ENCODE measurements at places on chromosomes 4 and X. TPM values are rescaled to one million over a fixed set of nuclear protein-coding genes. Genes with fewer than 3 reads are reported as not detected.

Gene DACH2
- not detected for total RNA-seq

Gene COL4A6
- total RNA-seq = 13.9 TPM

DNA sequence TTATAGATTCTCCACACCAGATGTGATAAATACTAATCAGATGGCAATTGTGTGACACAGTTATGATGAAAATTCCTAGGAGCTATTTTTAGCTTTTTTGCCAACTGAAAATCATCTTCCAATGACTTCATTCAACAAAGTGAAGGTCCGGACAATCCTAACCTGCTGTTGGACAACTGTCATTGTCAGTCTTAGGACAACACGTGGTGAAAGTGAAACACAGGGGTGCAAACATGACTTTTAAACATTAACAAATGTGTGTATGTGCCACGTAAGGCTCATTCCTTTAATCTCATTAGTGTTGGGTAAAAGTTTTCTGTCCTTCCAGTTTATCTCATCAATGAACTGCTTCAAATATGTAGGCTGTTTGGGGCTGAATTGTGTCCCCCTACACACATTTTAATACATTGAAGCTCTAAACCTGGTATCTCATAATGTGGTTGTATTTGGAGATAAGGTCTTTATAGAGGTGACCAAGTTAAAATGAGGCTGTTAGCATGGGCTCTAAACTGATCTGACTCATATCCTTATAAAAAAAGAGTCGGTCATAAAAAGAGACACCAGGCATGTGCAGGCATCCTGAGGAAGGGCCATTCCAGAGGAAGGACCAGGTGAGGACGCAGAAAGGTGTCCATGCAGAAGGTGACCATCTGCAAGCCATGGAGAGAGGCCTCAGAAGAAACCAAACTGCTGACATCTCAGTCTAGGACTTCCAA lies 41.2 kb upstream of the SMAD1 start:
- H3K27me3 ChIP-seq = no peaks in the 10 kb centered on the region
- no peak overlapping the region for H3K4me3 ChIP-seq
- no peaks in the 10 kb centered on the region for H3K4me1 ChIP-seq
- H3K27ac ChIP-seq = no peak overlapping the region
- no peak for DNase-seq

Gene GSX2
- not detected for total RNA-seq

DNA sequence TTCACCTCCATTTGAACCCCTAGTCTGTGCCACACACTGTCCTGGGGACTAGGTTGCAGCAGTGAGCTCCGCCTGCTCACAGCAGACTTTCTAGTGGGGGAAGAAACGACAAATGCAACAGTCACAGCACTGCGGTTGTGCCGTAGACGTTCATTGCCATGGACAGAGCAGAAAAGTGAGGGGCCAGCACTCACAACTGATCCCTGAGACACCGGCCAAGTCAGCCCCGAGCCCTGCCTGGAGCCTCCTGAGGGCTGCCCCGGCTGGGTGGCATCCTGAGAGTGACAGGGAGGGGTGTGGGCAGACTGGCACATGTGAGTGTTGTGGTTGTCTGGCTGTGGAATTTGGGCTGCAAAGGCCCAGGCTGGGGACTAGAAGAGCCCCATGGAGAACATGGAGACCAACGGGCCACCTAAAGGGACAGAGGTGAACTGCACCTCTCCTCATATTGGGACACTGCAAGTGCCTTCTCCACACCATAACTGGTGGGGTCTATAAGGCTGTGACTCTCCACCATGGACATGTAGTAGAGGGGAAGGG lies 4.6 kb downstream of the DUSP9 start:
- no peaks in the 10 kb centered on the region for H3K4me1 ChIP-seq
- DNase-seq = no peak
- H3K27ac ChIP-seq = no peak overlapping the region
- peaks cover 51% of the 10 kb centered on the region for H3K27me3 ChIP-seq

DNA sequence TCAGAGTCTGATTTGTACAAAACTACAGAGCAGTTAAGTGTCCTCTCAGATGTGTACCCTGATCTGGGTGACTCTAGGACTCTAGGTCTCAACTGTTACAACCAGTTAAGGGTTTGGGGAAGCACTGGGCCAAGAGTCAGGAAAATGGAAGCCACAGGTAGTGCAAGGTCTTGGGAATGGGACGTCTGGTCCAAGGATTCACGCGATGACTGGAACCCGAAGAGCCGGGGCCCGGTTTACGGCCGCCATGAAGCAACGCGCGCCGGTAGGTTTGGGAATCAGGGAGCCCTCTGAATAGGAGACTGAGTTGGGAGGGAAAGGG lies 321 bp upstream of the HPRT1 start:
- no peak for DNase-seq
- no peaks in the 10 kb centered on the region for H3K4me1 ChIP-seq
- peak overlapping the region; percentile 73 for H3K4me3 ChIP-seq
- H3K27ac ChIP-seq = peak overlapping the region; percentile 82

DNA sequence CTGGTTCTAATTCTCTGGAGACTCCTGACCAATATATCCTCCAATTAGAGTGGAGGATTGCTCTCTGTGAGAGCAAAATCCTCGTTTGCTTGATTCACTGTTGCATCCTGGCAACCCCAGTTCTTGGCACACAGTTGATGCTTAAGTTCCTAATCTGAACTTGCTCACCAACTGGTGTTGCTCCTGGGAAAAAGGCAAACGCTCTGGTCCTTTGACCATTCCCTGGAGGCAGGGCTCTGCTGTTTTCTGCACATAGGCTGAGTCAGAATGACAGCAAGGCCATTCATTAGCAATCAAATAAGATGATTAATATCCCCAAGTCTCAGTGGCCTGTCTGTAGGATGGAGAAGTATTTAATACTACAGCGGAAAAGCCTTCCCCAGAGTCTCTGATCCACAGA lies 172.7 kb upstream of the TBC1D9 start:
- H3K27me3 ChIP-seq = no peaks in the 10 kb centered on the region
- no peaks in the 10 kb centered on the region for H3K4me1 ChIP-seq
- H3K36me3 ChIP-seq = no peaks in the 10 kb centered on the region
- no peak overlapping the region for H3K4me3 ChIP-seq

All from breast epithelium (tissue), 4 donors.